ENCODE measurements at places on chromosomes 6 and 20.

DNA sequence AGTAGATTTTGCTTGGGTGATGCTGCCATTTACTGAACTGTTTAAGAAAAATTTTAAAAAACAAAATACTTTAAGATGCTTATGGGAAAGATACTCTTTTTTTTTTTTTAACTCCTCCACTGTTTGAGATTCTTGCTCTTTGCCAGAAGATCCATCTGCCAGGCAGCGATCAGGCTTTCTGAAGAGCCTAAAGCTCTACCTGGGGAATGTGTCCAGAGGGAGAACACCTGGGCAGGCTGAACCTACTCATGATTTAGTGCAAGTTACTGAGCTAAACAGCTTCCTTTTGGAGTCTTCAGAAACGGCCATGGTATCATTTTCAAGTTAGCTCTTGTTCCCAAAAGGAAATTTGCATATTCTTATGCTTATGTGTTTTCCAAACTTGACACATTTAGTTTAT, 23.5 kb upstream of the MLIP start:
- DNase-seq: no peak

DNA sequence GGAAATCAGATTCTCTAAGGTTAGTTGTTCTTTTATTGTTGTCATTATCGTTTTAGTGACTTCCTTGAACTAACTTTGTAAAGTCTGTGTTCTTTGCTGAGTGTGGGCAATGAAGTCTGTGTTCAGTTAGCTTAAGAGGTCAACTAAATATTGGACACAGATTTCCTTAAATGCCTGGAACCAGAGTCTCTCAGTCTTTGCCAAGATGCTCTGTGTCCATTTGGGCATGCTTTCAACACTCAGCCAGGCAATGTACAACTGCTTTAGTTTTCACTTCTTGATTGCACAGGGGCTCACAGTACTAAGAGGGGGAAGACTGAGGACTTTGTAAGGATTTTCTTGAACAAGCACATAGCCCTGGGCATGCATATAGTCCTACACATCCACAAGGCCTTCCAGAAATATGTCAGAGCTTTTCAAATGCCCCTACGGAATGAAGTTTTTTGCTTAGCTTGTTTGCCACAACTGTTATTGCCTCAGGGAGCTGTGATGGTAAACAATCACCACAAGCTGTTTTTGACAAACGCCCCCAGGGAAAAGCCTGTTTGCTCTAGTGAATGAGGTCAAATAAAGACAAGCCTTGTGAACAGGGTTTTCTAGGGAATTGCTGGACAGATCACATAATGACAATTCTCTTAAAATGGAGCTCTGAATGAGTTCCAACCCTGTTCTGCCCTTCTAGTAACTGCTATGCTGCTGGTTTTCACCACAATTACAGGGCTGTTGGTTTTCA, 82.5 kb downstream of the B3GAT2 start:
- DNase-seq: no peak

- no peak for DNase-seq
Measured at GRCh38 chr6:122818866-122819265, 29.8 kb downstream of the SMPDL3A start.

DNA sequence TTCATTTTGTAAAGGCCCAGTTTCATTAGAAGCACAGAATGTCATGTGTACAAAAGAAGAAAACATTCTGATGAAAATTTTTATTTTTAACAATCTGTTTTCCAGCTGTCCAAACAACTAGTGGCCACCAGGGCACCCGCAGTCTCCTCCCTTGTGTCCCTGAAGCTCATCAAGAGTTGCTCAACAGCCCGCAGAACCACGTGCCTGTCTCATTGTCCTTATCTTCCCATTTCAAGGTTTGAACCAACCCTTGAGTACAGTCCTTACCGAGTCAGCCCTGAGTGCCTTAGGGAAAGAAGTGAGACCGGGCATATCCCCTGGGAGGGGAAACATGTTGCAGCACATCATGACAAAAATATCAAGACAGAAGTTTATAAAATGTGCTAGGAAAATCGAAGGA, 15.9 kb upstream of the ZNF133 start:
- no peak for DNase-seq

DNA sequence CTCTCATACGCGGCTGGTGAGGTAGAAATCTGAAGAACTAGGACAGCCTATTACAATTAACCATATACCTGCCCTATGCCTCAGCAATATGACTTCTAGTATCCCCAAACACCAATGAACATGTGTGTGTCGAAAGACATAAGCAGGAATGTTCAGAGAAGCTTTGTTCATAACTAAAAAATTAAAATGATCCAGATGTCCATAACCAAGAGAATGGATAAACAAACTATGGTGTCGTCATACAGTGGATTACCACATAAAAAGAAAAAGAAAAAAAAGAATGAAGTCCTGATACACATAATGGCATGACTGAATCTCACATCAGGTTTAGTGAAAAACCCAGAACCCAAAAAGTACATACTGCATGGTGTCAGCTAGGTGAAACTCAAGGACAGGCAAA, 73.9 kb downstream of the MDN1 start:
- no peak for DNase-seq

DNA sequence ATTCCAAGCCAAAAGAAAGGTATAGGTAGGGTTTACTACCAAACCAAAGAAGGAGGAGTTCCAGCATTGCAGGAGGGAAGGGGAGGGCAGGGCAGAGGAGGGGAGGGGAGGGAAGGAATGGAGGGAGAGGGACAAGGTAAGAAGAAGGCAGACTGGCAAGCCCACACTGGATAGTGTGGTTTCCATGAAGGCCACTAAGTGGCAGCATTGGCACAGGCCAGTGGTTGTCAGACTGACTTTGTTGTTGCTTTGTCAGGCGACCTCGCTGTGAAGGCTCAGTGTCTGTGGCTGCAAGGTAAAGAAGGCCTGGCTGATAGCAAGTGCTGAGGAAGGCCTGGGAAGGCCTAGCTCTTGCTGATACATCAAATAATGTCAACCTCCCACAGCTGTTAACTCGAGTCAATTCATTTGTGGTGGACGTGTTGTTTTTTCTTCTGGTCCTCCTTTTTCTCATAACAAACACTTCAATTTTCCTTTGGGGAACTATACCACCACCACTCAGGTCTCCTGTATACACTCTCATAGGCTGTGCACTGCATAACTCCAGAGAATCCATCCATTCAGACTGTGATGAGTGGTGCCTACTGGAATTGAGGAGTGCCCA, 7.7 kb upstream of the ZNF334 start:
- peak; percentile 21 for DNase-seq
